ENCODE measurements at places on chromosomes 2 and 18.

DNA sequence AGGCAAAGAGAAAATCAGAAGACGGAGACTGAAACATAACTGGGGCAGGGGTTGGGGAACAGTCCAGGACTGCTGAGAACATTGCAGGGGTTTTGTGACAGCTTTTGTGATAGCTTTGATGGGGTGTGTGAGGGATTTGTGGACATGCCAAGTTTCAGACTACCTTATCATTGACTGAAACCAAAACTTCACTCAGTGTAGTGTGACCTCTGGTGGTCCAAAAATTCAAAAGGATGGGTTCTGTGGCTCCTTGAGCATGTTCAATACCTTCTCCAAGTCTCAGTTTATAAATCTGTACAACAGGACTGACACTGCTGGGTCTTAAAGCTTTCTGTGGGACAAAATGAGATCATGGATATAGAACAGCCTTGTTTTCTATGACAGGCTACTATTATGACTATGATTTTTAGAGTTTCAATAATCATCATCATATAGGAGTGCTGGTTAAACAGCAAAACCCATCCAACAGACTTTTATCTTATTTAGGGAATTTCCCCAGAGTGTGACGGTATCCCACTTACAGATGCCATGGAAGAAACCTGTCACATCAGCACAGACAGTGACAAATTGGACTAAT is 259.2 kb upstream of the SLC14A2 start:
- no peak for DNase-seq

DNA sequence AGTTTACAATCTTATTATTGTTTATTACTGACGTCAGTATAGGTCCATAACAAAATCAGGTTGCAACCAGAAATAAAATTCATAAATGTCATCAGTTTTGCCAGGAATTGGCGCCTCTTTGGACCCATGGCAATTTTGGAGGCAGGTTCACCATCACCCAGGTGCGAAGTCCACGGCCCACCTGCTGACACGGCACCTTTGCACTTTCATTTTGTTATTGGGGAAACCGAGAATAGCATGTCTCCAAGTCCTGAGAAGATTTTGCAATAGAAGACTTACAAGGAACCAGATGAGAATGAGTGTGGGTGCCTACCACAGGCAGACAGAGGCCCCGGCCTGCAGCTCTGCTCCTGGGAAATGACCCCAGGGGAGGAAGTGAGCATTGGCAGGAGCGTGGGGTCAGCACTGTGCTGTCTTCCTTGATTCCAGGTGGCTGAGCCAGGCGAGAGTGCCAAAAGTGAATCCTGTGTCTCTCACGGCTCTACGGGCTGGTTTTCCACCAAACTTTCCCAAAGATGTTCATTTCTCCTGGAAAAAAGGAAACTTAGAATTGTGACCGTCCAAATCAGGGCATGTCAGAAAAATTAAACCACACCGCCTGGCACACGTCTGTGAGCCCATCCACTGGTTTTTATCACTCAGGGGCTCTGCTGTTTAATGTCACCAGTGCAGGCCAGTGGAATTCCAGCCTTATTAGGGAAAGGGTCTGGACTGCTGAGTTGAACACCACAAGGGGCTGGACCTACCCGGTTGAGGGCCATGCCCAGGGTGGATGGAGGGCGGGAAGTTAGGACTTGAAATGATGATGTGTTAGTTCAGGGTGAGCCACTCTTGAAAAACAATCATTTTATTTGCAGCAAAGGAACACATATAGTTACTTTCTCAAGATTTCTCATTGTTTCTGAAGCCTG is 96.5 kb downstream of the PTGR3 start:
- DNase-seq: no peak

- DNase-seq: no peak
These were observed 56.8 kb upstream of the CCDC85A start for GRCh38 chr2:56127010-56127409.

GRCh38 chr2:195037045-195037444 is 620.0 kb upstream of the SLC39A10 start:
- no peak for DNase-seq

GRCh38 chr2:167420211-167420610 is 531.9 kb downstream of the XIRP2 start:
- no peak for DNase-seq

- DNase-seq: peak; percentile 29
These were observed 67.1 kb upstream of the EPAS1 start for GRCh38 chr2:46230115-46230571.

DNA sequence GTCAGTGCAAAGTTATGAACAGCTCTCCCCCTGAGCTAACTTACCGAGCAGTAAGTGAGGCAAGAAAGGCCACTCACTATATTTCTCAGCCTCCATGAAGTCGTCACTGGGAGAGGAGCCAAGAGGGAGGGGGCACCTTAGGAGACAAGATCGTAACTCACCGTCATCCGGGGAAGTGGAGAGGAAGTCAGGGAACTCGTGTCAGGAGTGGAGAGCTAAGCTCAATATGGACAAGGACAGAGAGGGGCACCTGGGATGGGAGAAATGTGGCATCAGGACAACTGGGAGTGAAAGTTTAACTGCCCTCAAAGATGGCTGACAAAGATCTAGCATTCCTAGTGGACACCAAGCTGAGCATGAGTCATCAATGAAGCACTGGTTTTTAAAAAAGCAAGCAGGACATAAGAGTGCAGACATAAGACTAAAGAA is 37.1 kb downstream of the BCL11A start:
- DNase-seq: no peak

DNA sequence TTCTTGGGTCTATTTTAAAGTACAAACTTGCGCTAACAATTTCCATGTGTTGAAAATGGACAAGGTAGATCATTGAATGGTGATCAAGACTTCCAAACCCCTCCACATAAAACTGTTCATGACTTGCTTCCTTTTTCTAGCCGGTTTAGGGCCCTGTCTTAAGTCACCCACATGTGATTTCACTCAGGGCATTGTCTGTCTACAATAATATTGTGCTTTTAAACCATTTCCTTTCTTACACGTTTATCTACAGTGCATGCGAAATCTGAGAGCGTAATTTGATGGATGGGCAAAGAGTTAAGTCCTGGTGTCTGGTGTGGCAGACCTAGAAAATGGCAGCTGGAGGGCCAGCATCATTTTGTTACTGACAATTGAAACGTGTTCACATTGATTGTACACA is 2.0 kb upstream of the ZNF516 start:
- no peak for DNase-seq

DNA sequence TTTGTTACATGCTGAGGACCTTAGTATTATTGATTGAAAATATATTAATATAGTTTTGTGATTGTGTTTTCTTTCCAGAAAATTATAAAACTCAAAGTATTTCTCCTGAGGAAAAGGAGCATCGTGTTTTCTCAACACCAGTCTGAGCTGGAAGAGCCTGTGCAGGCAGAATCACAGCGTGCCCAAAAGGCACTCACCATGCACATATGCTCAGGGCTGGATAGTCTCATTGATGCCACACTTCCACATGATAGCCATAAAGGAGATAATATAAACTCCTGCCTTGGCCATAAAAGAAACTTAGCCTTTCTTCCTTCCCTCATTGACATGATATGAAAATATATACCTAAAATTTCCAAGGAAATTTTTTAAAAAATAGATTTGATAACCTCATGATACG is 4.0 kb downstream of the PDE1A start:
- no peak for DNase-seq

DNA sequence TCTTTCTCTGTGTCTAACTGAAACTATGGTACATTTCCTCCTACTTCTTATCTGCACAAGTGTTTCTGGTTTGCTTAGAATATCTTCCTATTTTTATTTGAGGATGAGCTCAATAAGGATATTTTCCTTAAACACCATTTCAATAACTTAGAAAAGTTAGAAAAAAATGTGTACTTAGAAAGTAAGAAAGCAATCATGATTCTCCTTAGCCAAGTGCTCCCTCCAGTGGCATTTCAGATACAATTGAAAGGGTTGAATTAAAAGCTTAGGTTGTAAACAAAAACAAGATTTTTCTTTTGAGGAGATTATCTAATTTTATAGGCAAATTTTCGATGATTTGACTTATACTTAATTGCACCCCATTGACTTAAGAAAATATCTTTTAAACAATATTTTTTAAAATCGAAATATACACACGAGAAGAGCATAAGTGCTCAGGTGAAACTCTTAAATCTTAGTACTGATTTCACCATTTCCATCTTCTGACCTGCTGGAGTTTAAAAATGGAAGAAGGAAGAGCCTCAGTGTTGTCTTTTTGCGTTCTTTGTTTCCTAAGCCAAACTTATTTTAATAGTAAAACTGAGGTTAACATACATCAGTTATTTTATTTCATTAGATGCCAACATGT is 26.9 kb downstream of the C18orf63 start:
- peak; percentile 56 for DNase-seq

GRCh38 chr2:217383620-217384019 is 523.8 kb upstream of the TNP1 start:
- no peak for DNase-seq

- no peak for DNase-seq
These were observed 40.8 kb downstream of the KCMF1 start for GRCh38 chr2:85011747-85012146.

DNA sequence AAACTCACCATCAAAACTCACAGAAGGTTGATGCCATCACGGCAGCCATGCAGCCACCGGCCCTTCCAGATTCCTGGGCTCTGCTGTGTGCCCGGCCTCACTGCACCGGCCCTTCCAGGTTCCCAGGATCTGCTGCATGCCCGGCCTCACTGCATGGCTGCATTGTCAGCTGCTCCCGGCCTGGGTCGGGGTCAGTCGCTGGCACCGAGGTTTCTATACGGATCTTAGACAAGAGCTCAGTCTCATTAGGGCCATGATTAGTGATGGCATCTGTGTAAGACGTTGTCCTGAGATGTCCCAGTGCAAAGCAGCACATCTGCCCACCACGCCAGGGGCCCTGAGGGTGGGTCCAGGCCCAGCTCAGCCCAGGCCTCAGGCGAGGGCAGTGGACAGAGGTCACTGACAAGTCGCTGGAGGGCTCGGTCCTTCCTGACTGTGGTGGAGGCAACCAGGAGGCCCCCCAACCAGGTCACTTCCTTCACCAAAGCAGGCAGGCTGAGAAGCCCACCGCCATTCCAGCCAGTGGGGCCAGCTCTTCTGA is 29.4 kb downstream of the TMEM18 start:
- DNase-seq: no peak

Data from activated naive CD4-positive, alpha-beta T cell treated with anti-CD3 and anti-CD28 coated beads for 36 hours (primary cell).